ENCODE measurements at places on chromosomes 13 and 19.
A peak's percentile ranks its signal among the peaks of the same experiment; 100 is the strongest.

- DNase-seq: no peak
Measured at GRCh38 chr19:33358408-33358807, 15.1 kb upstream of the CEBPG start.

GRCh38 chr13:106034201-106034600 lies 501.3 kb downstream of the EFNB2 start:
- no peak for DNase-seq

GRCh38 chr13:35741657-35742056 lies 265.2 kb upstream of the MAB21L1 start:
- DNase-seq: no peak

DNA sequence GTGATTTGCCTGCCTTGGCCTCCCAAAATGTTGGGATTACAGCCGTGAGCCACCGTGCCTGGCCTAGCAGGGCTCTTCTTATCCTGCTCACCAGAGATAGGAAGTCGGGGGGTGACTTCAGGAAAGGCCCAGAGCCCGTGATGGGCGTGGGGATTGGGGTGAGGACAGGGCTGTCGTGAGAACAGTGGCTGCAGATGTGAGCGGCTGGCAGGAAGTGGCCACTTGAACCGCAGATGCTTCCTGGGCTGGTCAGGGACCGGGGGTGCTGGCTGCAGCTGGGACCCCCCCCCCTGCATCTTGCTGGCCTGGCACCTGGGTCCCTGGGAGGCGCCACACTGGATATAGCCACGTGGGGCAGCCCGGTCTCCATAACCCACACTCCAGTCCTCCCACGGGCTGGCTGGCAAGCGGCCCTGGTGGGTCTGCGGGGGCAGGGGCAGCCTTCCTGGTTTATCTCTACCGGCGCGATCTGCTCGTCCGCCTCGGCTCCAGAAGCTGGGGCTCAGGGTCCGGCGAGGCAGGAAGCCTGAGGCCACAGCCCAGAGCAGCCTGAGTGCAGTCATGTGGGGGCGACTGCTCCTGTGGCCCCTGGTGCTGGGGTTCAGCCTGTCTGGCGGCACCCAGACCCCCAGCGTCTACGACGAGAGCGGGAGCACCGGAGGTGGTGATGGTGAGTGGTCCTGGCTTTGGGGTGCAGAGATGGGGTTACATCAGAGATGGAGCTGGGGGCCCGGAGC lies at the start of gene F2RL3:
F2RL3 (plus strand) TSS at position 371 of the 737 bp plus-strand sequence; CDS start at position 562, 191 bp downstream.
- no peak for DNase-seq

- peak; percentile 80 for DNase-seq
Measured at GRCh38 chr19:49441210-49441959, at the start of gene SLC17A7. Gene SLC17A7 (minus strand): TSS chr19:49441527. CDS start chr19:49441379, 148 bp downstream.

DNA sequence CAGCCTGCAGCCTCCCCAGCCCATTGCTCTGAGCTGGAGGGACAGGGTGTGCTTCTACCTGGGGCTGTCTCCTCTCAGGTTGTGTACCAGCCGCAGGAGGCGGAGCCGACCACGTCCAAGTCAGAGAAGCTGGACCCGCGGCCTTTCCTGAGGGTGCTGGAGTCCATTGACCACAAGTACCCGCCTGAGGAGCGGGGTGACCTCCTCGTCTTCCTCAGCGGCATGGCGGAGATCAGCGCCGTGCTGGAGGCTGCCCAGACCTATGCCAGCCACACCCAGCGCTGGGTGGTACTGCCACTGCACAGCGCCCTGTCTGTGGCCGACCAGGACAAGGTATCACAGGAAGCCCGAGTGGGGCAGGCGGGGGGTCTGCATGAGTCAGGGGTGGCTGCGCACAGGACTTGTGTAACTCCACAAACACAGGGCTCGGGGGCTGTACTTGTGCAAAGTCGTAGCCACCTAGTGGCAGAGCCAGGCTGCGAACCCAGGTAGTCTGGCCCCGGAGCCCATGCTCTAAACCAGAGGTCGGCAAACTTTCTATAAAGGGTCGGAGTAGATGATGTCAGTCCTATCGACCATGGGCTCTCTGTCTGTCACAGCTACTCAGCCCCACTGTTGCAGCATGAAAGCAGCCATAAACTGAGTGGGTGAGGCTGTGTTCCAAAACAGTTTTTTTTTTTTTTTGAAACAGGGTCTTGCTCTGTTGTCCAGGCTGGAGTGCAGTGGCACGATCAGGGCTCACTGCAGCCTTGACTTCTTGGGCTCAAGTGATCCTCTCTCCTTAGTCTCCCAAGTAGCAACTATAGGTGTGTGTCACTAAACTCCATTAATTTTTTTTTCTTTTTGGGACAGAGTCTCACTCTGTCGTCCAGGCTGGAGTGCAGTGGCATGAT lies 8.9 kb downstream of the DHX34 start:
- DNase-seq: no peak

DNA sequence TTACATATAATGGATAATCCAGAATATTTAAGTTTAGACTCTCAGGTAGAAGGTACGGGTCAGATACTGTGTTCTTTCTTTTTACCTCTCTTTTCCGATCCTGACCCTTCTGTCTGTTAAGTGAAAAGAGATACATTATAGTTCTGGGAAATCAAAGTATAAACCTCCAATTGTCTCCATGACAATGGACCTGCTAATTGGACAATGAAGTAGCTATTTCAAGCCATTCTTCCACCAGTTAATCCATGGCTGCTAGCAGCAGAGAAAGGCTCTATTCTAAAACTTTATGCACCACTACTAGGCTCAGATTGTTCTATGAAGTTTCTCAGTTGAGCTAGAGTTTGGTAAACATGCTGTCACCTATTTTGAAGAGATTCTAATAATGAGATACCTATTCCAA lies 8.3 kb upstream of the NBEA start:
- DNase-seq: no peak

DNA sequence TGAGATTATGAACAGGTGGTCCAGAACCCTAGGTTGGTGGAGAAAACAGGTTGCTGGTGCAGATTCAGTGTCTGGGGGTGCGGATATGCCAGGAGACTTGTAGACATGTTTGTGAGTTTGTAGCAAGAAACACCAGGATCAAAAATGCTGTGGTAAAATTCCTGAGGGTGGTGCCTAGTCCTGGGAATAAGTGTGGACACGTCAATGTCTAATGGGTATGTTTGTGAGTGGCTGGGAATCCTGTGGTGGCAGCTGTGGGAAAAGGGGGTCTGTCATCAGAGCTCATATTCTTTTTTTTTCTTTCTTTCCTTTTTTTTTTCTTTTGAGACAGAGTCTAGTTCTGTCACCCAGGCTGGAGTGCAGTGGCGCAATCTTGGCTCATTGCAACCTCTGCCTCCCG lies 7.2 kb downstream of the ZNF708 start:
- no peak for DNase-seq

DNA sequence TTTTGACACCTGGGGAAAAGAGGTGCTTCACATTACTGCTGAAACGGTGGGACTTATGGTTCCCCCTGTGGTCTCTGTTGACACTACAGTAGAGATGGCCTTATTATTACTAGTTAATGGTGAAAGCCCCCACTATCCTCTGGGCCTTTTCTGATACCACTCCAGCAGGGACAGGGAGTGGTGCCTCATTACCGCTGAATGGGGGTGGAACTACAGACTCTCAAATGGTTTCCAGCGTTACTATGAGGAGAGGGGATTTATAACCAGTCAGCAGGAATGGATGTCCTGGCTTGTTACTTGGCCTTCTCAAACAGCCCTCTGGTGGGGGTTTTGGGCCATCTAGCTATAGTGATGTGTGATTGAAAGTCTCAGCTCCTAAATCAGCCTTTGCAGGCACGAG lies 96.7 kb upstream of the DIAPH3 start:
- DNase-seq: no peak

- no peak for DNase-seq
Measured at GRCh38 chr13:27405546-27406134, 18.8 kb upstream of the GTF3A start.
